H9 (cell line): ENCODE measurements at places on chromosomes 7 and 10.

DNA sequence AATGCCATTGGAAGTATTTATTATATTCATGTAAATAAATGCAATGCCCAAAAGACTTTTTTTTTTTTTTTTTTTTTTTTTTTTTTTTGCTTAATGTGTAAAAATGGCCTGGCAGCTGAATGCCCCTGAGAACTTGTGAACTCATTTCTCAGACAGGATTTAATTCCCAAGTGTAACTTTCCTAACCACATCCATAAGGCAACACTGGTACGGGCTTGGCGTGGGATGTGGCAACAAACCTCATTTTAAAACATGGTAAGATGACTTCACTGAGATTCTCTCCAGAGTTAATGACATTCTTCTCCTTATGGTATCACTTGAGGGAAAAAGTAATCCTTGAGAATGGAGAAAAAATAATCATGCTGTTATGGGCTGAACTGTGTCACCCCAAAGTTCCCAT is 150.4 kb downstream of the DGKI start:
- DNase-seq: no peak

DNA sequence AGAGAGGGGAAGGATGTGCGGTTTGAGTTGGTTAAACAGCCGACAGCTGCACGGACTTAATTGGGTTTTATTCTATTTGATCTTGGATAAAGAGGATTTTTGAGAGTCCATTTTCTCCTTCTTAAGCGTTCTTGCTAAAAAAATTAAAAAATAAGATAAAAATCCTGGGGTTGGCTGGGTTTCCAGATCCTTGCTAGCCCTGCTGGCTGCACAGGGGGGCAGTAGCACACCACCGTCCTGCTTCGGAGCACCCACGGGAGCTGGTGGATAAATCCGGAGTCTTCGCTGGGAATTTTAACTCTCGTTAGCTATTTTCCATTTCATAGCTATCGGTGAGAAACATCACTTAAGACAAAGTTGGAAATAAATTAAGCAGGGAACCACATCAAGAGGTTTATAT is 792.0 kb downstream of the TYW1 start:
- no peak for DNase-seq

GRCh38 chr7:43480581-43480980 is 102.3 kb upstream of the STK17A start:
- DNase-seq: no peak

DNA sequence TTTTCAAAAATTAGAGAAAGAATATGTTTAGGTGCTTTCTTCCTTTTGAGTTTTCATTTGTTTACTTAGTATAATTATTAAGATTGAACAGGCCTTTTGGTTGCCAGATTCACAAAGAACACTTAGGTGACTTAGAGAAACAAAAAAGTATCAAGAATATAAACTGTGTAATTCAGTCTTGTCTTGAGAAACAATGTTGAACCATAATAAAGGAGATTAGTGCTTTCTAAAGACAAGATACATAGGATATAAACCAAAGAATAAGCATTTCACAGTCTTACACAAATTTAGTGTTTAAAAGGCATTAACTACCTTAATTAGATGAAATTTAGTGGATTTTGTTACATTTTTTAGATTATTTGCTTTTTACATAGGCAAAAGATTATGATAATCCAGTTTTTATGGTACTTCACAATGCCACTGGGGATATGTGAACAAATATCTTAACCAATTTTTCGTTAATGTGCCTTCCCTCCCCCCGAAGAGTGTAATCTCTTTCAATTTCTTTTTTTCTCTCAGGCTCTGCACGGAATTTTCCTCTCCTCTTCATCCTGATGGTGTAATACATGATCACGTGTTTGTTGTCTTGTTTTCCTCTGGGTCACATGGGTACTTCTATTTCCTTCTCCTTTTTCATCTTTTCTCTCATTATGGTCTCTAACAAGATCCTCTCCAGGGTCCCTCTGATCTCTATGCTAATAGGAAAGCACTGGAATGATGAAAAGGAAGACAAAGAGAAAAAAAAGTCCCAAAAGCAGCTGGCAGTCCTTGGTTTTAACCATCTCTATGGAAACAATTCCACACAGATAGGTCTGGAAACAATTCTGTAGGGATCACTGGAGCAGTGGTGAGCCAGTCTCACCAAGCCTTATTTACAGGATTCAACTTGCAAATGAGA is 3.7 kb upstream of the HNRNPH3 start:
- DNase-seq: no peak

GRCh38 chr7:124784879-124785818 is 19.6 kb upstream of the GPR37 start:
- peak; percentile 73 for DNase-seq

- DNase-seq: no peak
Observed at GRCh38 chr10:77661674-77662073, 24.1 kb upstream of the KCNMA1 start.

- no peak for DNase-seq
Observed at GRCh38 chr10:61542596-61542995, 89.4 kb upstream of the TMEM26 start.

DNA sequence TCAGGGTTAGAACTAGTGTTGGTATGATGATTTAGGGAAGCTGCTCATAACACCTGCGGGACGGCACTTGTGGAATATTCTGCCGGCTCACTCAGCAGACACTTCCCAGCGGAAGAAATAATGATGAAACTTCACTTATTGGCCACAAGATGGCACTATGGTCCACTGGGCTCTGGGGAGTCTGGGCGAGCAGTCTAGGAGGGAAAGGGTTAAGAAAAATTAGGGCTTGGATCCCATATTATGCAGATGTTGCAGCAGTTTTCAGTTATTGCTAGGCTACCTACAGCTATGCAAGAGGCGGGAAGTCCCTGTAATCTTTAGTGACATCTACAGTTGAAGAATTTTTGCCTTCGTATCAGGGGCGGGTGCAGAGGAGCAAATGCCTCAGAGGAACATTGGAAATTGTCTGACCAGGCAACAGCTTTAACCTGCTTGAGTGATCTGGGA is 238.7 kb upstream of the PRSS58 start:
- DNase-seq: no peak

GRCh38 chr7:17063045-17063383 is 181.2 kb upstream of the AGR3 start:
- DNase-seq: no peak

GRCh38 chr10:9239298-9239697 is 1184.8 kb downstream of the GATA3 start:
- DNase-seq: no peak

- DNase-seq: no peak
Observed at GRCh38 chr10:13502380-13502779, 26.4 kb downstream of the BEND7 start.

DNA sequence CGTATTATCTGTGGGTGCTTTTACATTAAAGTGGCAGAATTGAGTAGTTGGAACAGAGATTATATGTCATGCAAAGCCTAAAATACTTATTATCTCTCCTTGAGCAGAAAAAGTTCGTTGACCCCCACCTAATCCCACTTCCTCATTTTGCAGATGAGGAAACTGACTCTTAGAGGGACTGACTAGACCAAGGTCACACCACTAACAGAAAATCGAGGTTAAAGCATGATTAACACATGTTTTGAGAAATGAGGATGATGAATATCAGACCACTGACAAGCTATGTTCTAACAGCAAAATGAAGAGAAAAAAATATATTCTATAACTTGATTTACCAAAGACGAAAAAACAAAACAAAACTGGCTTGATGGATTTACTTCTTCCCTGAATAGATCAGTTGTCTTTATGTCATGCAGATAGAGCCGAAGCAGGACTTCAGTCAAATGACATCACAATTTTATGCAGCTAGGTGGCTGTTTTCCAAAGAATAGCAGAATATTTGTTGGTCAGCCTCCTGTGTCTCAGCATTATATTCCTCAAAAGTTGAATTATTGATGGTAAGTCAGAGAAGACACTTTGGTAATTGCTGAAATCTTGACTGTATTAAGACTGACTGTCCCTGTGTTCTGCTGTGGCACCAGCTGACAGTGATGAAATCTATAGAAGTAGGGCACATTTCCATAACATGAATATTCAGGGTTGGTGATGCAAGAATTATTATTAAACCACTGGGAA is 24.2 kb upstream of the SMIM30 start:
- no peak for DNase-seq
